ENCODE measurements at places on chromosomes 11 and 22.

DNA sequence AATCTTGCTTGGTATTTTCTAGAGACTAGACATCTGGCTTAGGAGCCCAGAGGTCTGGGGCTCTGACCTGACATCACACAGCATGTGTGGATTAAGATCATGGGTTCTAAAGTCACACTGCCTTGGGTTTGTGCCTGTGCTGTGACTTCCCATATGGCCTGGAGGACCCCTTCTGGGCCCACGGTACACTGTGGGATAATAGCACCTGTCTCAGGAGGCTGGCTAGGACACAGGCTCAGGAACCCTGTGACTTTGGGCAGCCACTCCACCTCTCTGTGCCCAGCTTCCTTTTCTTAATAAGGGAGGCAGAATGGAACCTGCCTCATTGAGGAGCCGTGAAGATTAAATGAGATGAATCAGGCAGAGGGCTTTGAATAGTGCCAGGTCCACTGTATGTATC is 99.2 kb upstream of the B3GAT1 start:
- no peak for DNase-seq

GRCh38 chr11:2770096-2770751 is 70.4 kb upstream of the KCNQ1OT1 start:
- DNase-seq: no peak

- DNase-seq: no peak
Observed at GRCh38 chr11:70067591-70068341, 10.4 kb upstream of the ANO1 start.

GRCh38 chr11:889687-890475 is 20.7 kb downstream of the CHID1 start:
- no peak for DNase-seq

- no peak for DNase-seq
Observed at GRCh38 chr11:13841393-13841792, 121.1 kb upstream of the SPON1 start.

DNA sequence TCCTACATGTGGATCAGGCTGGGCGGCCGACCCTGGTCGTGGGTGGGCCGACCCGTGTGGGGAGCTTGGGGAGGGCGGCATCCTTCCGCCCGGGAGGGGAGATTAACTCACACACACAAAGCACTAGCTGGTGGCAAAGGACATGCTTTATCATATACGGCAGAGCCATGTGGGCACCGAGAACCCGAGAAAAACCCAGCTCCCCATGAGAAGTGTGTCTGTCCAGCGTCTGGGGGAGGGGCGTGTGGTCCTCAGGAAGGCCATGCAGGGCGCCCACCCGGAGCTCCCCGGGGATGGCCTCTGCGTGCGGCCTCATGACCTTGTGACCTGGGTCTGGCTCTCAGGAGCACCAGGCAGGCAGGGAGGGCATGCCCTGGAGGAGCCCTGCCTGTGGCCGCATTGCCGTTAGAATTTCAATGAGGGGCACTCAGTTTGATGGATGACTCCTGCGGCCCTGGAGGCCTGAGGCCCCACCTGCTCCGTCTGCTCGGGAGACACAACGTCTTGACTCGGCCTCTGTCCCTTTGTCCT is 39.4 kb upstream of the TOLLIP start:
- no peak for DNase-seq

DNA sequence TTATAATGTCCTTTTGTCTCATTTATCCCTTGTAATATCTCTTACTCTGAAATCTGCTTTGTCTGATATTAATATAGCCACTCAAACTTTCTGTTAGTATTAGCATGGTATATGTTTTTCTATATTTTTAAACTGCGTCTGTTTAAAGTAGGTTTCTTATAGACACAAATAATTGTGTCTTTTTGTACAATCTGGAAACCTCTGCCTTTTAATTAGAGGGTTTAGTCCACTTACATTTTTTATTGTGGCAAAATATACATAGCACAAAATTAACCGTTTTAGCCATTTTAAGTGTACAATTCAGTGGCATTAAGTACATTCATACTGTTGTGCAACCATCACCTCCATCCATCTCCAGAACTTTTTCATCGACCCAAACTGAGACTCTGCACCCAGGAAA is 28.6 kb downstream of the PARVG start:
- no peak for DNase-seq

GRCh38 chr11:118092907-118093571 is 6.3 kb upstream of the SMIM35 start:
- no peak for DNase-seq

GRCh38 chr22:33393432-33393831 is 335.3 kb upstream of the SYN3 start:
- no peak for DNase-seq

DNA sequence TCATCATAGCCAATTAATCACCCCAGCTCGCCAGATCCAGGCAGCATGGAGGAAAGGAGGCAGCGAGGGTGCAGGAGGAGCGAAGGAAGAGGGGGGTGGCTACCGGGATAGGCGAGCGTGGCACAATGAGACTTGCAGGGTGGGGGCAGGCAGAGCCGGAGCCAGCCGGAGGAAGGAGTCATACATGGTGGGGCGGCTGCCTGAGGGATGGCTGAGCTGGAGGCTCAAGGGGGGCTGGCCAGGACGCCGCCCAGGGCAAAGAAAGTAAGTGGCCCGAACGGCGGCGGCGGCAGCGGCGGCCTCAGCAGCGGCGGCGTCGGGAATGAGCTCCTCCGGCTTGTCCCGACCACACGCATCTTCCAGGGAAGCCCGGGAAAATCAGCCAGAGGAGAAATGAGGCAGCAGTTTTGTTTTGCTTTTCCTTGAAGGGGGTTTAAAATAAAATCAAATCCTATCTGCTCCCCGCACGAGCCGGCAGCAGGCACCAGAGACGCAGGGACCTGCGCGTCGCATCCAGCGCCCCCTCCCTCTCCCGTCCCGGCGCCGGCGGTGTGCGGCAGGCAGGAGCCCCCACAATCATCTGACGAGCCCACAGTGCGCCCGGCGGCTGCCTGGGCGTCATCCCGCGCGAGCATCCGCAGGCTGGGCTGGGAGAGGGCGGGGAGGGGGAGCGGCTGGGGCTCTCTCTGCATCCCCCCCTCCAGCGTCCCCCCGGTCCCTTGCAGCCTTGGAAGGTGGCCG is 263.6 kb downstream of the CTTN start:
- DNase-seq: no peak

DNA sequence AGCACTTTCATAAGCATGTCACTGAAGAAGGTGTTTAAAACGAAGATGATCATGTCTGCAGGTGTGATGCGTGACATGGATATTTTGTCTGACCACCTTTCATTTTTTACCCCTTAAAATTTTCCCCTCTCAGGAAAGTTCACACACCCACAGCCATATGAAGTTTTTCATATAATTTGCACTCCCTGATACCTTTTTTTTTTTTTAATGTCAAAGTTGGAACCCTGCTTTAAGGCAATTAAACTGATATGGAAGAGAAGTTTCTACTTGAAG is 104.6 kb downstream of the ATXN10 start:
- no peak for DNase-seq

GRCh38 chr22:17774206-17774925 is at the start of gene BID:
Gene BID (minus strand): TSS chr22:17774469. CDS start chr22:17750116, 24,353 bp downstream.
- peak; percentile 34 for DNase-seq

DNA sequence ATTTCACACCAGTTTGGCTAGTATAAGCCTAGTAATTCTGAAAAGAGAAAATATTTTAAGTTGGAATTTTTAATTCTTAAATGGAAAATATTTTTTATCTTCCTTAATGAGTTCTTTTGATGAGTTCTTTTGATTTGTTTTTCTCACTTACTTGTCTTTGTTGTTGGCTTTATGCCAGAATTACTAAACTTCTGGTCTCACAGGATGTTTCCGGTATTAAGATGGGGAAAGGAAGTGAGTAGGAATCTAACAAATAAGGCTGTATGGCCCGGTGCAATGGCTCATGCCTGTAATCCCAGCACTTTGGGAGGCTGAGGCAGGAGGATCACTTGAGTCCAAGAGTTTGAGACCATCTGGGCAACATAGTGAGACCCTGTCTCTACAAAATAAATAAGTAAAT is 106.4 kb downstream of the ARHGAP42 start:
- DNase-seq: no peak

GRCh38 chr11:78453140-78453935 is 35.7 kb upstream of the GAB2 start:
- no peak for DNase-seq

GRCh38 chr11:30585892-30586250 is 282 bp downstream of the MPPED2 start:
- no peak for DNase-seq

GRCh38 chr22:46797355-46797754 is 34.9 kb downstream of the TBC1D22A start:
- DNase-seq: no peak

DNA sequence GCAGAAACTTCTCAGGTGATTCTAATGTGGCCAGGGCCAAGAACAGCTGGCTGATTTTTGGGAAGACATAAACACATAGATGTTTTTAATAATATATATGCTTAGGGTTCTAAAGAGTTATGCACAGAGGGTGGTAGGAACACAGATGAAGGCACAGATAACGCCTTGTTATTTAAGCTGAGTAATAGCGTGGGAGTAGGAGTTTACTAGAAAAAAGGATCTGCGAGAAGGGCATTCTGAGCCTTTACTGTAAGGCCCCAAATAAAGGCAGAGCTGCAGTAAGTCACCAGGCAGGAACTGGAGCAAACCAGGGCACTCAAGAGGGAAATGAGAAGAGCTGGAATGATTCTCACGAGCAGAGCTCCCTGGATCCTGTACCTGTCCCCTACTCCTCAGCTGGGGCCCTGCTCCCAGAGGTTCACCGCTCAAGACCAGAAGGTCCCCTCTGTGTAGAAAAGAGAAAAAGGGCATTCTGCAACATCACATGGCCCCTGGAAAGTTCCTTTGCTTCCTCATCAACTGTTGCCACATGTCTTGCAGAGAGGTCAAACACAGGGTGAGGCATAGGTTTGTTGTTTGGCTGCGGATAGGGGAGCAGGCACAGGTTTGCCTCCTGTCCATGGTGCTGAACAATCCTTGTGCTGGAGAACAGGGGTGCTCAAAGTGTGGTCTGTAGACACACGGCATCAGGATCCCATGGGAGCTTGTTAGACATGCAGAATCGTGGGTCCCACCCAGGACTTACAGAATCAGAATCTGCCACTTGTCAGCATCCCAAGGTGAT is 125.7 kb downstream of the TENM4 start:
- DNase-seq: no peak

DNA sequence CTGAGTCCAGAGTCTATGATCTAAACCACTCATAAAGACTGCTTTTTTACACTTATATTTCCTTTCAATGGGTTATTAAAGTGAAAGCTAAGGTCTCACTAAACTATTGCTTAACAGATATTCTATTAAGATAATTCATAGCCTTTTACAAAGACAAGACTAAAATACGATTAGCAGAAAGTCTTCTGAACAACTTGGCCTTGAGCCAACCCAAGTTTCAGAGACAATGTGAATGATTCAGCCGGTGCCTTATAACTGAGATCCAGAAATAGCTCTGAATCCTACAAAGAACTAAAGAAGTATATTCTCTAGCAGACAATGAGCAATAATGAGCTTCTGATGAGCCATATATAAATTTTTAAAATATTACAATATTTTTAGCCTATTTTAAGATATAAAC is 41.5 kb upstream of the CARD18 start:
- DNase-seq: no peak

DNA sequence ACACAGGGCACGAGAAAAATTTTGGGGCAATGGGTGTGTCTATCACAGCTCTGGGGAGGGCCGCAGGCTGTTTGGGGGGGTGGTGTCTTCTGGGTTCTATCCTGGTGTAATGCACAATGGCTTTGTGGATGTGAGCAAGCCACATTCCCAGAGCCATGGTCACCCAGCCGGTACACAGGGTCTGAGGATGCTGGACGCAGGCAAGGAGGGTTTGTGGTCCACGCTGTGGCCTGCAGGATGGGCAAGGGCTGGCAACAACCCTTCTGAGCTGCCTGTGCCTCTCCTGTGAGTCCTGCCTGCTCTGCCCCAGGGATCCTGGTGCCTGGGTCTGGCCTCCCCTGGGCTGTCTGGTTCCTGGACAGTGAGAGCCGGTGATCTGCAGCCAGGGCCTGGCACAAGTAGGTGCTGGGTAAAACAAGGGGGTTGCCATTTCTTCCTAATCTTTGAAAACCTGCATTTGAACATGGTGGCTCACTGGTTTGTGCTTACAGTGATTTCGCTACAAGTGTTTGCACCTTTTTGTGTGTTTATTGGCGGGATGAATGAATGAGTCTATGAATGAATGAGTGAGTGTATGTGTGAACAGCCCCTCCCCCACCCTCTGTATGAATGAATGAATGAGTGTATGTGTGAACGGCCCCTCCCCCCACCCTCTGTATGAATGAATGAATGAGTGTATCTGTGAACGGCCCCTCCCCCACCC is 4.4 kb upstream of the MRPL23 start:
- DNase-seq: no peak

DNA sequence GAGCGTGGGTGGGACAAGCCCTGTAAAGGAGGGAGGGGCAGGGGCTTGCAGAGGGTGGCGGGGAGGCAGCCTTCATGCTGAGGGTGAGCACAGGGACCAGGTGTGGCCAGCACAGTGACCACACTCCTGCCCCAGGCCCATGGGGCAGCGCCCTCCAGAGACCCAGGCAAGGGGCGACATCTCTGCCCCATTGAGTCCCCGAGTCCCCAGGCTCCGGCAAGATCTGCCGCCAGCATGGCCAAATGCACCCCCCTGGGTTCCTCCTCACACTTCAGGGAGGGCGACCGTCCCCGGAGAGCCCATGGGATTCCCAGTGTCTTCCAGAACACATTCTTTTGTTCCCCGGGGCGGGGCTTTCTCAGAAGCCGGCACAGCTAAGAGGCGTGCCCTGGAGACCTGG is 362.5 kb downstream of the TBC1D22A start:
- no peak for DNase-seq

DNA sequence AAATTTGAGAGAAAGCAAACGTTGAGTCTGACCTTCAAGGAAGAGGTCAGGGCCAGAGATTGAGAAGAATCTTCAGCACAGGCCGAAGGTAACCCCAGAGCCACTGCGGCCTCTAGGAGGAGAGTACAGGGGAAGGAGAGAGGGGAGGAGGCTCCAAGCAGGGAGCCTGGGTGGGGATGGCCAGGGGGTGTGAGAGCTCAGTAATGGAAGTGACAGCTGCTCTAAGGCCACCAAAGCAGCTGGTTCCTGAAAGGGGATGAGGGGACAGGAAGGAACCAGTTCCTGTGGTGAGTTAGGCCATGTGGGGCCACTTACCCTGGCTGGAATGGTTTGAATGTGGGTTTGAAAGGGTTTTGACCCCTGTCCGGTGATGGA is 46.1 kb downstream of the PISD start:
- no peak for DNase-seq

- no peak for DNase-seq
Observed at GRCh38 chr22:36182857-36183256, 18.8 kb downstream of the APOL4 start.
